Activated CD4-positive, alpha-beta T cell treated with anti-CD3 and anti-CD28 coated beads for 24 hours (primary cell): ENCODE measurements at places on chromosomes 2 and 18.

DNA sequence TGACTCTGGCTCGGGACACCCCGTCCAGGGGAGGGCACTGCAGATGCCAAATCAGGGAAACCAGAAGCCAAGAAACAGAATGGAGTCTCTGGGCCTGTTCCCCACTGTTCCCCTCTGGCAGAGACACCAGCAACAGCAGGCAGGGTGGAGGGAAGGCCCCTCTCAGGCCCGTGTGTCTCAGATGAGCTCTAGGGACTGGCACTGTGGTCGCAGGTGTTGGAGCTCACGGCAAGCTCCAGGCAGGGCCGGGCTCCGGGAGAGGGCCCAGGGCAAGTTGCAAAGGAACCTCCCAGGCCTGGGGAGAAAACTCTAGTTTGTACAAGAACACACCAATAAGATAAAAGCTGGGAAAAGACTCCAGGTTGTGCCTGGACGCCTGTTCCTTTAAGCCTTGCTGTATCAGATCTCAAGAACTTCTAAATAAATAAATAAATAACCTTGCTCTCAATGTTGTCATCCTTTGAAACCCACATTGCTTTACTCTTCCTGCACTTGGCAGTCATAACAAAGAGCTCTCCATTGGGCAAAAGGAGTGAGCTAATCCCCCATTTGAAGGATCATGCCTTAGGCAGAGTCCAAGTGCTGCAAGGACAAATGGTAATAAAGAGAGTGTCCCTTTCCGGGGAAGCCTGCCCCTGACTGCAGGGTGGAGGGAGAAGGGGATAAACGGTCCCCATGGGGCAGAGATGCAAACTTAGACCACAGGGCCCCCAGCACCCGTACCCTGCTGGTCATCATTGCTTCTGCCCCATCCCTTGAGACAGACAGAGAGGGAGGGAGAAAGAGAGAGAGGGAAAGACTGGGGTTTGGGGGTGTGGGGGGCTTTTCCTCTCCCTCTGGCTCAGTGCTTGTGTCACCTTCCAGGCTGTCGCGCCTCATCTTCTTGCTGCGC lies 33.3 kb downstream of the CNGA3 start:
- no peak for DNase-seq

- no peak for DNase-seq
Observed at GRCh38 chr18:21911551-21911950, 171.0 kb downstream of the MIB1 start.

DNA sequence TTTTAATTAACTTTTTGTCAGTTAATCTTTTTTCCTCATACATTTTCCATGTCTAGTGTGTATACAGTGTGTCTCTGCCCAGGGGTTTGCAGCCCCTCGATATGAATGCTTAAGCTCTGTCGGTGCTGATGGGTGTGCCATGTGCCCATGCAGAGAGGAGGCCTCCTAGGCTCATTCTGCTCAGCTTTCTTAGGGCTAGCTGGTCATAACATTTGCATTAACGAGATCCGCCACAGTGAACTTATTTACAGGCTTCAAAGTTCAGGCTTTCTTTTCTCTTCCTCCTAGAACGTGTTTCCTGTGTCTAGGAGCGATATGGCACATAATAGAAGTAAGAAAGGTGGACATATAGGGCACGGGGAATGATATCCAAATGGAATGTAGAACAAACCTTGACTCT lies 783.3 kb downstream of the PLCL1 start:
- DNase-seq: no peak

DNA sequence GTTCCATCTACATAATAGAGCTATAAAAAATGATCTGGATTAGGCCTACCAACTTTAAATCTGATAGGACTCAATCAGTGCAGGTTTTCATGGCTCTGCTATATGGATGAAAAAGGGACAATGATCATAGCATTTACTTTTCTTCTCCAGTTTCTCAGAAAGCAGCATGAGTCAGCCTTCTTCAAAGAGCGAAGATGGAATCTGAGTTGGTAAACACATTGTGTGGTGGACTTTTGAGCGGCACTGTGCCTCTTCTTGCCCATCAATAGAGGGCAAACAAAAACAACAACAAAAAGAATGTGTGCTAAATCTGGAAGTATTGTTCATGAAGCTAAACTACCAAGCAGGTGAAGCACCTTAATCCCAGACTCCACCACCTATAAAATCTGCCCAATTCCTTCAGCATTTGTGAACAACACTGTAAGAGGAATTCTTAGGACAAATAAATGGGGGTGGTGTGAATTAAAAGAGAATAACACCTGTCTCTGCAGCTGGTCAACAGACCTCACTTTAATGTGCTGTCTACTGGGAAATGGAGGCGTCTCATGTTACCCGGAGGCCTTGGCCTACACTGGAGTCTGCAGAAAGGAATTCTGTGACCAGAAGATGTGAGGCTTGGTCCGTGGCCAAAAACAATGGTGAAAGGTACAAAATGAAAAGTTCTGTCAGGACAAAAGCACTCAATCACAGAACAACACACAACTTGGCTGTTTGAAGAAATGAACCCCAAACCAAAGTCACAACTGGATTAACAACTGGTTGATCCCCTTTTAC lies 609.0 kb downstream of the IRS1 start:
- no peak for DNase-seq

GRCh38 chr2:108614043-108614545 lies 79.8 kb downstream of the LIMS1 start:
- no peak for DNase-seq
